ENCODE measurements at places on chromosomes 12 and 14.

DNA sequence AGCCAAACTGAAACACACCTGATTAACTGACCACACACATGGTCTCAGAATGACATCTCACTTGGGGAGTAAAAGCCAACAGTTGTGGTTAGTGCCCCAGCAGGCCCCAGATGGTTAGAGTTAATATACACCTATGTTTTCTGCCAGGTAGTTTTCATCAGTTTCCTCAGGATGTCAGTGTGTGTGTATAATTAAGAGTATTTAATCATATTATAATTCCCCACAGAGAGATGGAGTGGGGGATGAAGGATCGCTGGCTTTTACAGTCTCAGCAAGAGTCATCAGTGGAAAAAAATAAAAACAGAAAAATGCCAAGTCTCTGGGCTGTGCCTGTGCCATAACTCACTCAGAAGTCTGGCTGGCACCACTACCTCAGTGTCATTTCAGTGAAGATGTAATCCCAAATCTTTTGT is 412.5 kb downstream of the ZFP36L1 start:
- H3K36me3 ChIP-seq, result no peaks in the 10 kb centered on the region
- H3K27ac ChIP-seq, result no peak overlapping the region
- no peak for DNase-seq

- no peaks in the 10 kb centered on the region for H3K27me3 ChIP-seq
- no peak for DNase-seq
- H3K27ac ChIP-seq, result no peak overlapping the region
- peaks cover 4% of the 10 kb centered on the region for H3K4me1 ChIP-seq
- no peaks in the 10 kb centered on the region for H3K36me3 ChIP-seq
- H3K4me3 ChIP-seq, result no peak overlapping the region
These were observed 61.7 kb downstream of the FBXO34 start for GRCh38 chr14:55332654-55333570.

- H3K27ac ChIP-seq, result no peak overlapping the region
- no peaks in the 10 kb centered on the region for H3K36me3 ChIP-seq
- H3K27me3 ChIP-seq, result no peaks in the 10 kb centered on the region
These were observed 3.6 kb downstream of the SLC2A14 start for GRCh38 chr12:7869137-7869536.

DNA sequence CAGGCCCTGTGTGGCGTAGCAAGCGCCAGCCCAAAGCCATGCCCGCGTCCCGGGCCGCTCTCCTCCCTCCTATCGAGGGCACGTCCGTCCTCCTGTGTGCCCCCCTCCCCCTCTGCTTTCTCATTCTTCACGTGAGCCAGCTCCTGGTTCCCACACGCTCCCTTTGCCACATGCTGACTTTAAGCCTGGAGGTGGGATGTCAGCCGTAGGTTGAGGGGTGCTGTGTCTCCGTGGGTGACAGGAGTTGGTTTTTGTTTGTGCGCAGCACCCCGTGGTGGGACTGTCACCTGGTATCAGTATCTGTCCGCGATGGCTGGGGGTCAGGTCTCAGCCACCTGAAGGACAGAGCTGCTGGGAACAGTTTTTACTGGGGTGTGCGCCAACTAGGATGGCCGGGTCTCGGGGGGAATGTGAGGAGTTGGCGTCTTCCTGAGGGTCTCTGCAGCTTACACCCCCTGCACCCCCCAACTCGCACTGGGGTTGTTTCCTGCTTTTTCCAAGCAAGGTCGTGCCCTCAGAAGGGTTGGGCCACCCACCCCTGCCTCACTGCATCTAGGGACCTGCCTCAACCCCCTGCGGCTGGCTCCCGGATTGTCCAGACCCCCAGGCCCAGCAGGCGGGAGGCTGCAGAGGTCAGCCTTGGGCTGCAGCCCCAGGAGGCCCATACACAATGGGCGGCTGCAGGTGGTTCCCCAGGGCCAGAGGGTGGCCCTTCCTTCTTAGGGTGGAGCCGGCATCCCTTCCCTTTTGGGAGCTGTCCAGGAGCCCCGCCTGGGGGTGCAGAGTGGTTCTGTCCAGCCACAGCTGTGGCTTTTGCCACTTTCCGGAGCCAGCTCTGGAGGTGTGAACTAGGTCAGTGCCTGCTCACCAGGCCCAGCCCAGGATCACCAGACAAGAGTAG is 7.3 kb downstream of the ULK1 start:
- peaks cover 4% of the 10 kb centered on the region for H3K36me3 ChIP-seq
- no peak overlapping the region for H3K4me3 ChIP-seq
- no peaks in the 10 kb centered on the region for H3K27me3 ChIP-seq

DNA sequence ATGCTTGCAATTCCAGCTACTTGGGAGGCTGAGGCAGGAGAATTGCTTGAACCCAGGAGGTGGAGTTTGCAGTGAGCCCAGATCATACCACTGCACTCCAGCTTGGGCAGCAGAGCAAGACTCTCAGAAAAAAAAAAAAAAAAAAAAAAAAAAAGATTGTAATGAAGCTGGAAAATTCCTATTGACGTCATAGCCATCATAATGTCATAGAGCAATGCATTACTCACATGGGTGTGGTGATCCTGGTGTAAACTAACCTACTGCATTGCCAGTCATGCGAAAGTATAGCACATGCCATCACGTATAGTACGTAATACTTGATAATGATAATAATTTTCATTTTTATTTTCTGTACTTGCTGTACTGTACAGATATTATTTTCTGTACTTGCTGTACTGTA is 42.7 kb upstream of the NID2 start:
- H3K27me3 ChIP-seq, result no peaks in the 10 kb centered on the region
- no peak overlapping the region for H3K4me3 ChIP-seq
- no peaks in the 10 kb centered on the region for H3K36me3 ChIP-seq

DNA sequence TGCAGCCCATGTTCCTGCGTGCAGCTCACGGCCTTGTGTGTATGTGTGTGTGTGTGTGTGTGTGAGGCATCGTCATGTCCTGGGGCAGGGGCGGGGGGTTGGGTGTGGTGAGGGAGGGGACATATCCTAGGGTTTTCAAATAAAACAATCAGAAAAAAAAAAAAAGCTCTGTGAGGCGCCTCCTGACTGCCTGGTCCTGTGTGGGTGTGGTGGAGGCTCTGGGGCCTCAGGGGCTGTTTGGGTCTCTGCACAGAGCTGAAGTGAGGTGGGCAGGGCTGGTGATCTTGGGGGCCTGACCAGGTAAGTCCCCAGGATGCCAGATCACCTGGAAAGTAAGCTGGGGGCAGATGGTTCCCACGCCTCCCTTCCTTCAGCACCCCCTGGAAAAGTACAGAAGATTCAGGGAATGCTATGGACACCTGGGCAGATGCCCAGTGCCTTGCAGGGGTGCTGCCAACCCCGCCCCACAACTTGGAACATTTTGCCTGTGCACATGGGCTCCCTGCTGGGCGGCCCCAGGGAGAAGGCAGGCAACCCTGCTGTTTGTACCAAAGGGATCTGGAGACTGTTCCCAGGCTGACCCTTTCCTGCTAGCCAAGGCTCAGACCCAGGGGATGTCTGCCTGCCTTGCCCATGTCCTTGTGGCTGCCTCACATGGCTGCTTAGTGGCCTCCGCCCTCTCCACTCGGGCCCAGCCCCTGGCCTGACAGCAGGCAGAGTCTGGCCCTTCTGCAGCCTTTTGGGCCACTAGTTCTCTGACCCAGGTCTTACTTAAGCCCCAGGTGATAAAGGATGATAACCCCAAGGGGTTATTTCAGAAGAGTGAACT is 28.8 kb downstream of the CLSTN3 start:
- H3K27ac ChIP-seq, result no peak overlapping the region
- H3K36me3 ChIP-seq, result no peaks in the 10 kb centered on the region
- no peaks in the 10 kb centered on the region for H3K4me1 ChIP-seq

DNA sequence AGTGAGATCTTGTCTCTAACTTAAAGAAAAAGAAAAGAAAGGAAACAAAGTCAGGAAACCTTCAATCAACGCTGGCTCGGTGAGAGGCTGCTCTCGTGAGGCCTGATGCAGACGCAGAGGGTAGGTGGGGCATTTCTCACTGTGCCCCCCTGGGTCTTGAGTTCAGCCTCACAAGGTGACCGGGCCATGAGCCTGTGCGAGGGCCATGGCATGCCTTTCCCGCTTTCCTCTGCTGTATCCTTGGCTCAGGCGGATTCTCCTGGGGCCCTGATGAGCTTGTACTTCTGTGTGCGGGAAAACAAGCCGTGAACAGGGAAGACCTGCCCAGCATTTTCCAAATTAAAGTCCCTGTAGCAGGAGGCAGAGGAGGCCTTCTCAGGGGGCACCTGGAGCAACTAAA is 20.2 kb downstream of the ADGRD1 start:
- DNase-seq, result no peak
- H3K27me3 ChIP-seq, result no peaks in the 10 kb centered on the region
- no peak overlapping the region for H3K4me3 ChIP-seq
- H3K36me3 ChIP-seq, result no peaks in the 10 kb centered on the region
- H3K27ac ChIP-seq, result no peak overlapping the region

DNA sequence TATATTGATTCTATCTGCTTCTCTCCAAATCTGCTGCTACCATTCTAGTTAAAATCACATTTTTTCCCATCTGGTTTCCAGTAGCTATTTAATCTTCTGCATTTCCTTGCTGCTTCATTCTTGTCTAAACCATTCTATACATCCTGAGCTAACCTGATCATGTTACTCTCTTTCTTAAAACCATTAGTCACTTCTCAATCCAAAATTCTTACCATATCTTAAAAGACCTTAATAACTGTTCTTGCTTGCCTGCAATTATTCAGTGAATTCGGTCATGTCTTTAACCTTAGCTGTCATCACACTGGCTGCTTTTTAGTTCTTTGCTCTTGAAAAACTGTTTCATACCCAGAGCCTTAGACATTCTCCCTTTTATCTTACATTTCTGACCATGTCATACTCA is 56.4 kb upstream of the PZP start:
- no peak overlapping the region for H3K4me3 ChIP-seq
- no peak for DNase-seq
- H3K4me1 ChIP-seq, result no peaks in the 10 kb centered on the region
- H3K27ac ChIP-seq, result no peak overlapping the region
- H3K36me3 ChIP-seq, result no peaks in the 10 kb centered on the region

- no peak for DNase-seq
- no peaks in the 10 kb centered on the region for H3K4me1 ChIP-seq
- no peak overlapping the region for H3K4me3 ChIP-seq
- no peaks in the 10 kb centered on the region for H3K36me3 ChIP-seq
- no peak overlapping the region for H3K27ac ChIP-seq
- no peaks in the 10 kb centered on the region for H3K27me3 ChIP-seq
These were observed 6.0 kb downstream of the OR10P1 start for GRCh38 chr12:55642669-55643068.

DNA sequence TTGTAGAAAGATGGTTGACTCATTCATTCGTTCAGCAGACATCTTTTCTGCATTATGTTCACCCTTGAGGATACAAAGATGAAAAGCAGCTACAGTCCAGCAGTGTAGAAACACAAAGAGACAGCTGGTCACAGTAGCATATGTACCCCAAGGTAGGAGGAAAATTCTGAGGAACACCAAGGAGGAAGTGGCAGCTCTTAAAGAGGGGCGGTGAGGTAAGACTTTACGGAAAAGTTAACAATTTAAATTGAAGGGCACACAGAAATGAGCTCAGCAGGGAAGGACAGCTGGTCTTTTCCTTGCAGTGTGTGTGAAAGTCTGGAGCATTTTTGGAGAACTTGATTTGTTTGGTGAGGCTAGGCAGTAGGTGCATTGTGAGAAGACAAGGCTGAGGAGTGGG is 3.5 kb downstream of the SLC35E3 start:
- no peak overlapping the region for H3K27ac ChIP-seq
- DNase-seq, result no peak
- H3K36me3 ChIP-seq, result peaks cover 4% of the 10 kb centered on the region
- no peak overlapping the region for H3K4me3 ChIP-seq

GRCh38 chr12:109883461-109883860 is 3.1 kb upstream of the GLTP start:
- H3K36me3 ChIP-seq, result no peaks in the 10 kb centered on the region
- H3K27me3 ChIP-seq, result peaks cover 4% of the 10 kb centered on the region
- no peak overlapping the region for H3K27ac ChIP-seq
- no peak for DNase-seq

Data from A673 (cell line).